DMS79 (cell line): ENCODE measurements at places on chromosomes 2 and 18.

DNA sequence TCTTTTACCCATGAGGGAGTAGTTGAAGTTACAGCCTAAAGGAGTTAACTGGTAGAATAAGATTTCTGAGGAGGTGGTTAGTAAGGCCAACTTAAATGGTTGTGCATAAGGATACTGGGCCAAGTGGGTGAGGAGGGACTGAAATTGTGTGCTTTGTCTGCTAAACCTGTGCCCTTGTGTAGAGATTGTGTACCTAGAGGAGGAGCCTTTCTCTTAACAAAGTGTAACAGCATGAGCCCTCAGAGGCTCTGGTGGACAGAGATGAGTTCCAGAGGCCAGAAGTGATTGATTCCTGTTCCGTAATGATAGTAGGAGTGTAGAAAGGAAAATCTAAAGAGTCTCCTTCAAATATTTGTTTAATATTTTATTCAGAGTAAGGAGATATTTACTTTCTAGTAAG, 42.9 kb downstream of the OTX1 start:
- no peak for DNase-seq

GRCh38 chr2:59866436-59866835, 687.0 kb downstream of the BCL11A start:
- no peak for DNase-seq

DNA sequence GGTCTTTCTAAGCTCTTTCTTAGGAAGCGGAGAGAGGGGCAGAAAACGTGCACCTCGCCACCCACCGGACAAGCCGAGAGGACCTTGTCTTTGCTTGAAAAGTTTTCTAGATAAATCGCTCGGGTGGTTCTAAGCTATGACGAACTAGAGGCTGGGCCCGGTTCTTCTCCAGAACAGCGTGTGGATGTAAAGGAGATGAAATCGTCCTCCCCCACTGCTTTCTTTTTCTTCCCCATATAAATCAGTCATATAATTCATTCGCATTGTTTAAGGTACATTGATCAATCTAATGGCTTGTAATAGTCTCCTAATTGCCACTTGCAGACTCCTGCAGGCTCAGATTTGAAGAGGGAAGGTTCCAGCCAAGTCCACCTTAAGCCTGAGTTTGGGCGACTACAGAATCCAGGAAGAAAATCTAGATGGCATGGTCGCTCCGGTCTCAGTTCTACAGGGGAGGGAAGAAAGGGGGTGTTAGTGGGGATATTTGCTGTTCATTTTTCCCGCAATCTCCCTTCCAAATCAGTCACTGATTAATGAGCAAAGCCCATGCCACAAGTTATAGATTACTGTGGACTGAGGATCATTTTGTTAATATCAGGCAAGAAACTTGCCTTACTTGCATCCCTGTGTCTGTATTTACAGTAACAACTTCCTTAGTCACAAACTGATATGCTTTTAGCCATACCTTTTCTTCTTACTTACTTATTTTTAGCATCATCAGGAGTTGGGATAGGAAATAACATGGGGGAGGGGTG, 5.6 kb upstream of the SP9 start:
- DNase-seq, result no peak

GRCh38 chr18:79850731-79851130, 53.0 kb downstream of the KCNG2 start:
- no peak for DNase-seq

- DNase-seq, result no peak
Measured at GRCh38 chr2:85584857-85585780, 888 bp downstream of the VAMP5 start.

DNA sequence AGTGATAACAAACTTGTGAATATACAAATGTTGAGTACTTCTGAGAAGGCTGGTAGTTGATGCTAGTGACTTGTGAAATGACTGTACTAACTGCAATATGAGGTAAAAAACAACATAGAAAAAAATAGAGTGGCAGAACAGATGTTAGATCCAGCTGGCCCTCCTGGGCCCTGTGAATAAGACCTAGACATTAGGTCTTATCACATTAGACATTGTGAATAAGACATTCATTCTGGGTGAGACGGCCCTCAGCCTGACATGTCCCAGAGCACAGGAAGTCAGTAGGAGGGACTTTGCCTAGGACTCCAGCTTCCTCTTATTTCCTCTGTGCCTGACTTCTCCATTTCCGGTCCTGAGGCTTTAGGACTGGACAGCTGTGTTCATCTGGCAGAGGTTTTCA, 22.9 kb downstream of the DOK1 start:
- DNase-seq, result no peak

- DNase-seq, result no peak
Measured at GRCh38 chr2:200193331-200193730, 113.2 kb upstream of the SPATS2L start.

GRCh38 chr2:207743514-207743913, 26.2 kb downstream of the FZD5 start:
- no peak for DNase-seq

- DNase-seq, result no peak
Measured at GRCh38 chr18:75213611-75214331, 3.2 kb downstream of the TSHZ1 start.

GRCh38 chr18:21444465-21445212, 155.9 kb downstream of the ESCO1 start:
- no peak for DNase-seq

- no peak for DNase-seq
Measured at GRCh38 chr2:46915281-46915810, at the start of gene MCFD2. Gene MCFD2 (minus strand): TSS chr2:46915806. CDS start chr2:46909171, 6,635 bp downstream.
